Stimulated activated CD4-positive, alpha-beta T cell treated with anti-CD3 and anti-CD28 coated beads, Interleukin-12 subunit alpha, Interleukin-12 subunit beta, amount 100 ng/mL, for 4 hours (primary cell): ENCODE measurements at places on chromosomes 16 and 17.

- no peak for DNase-seq
Measured at GRCh38 chr17:17661834-17662385, 19.3 kb upstream of the RAI1 start.

DNA sequence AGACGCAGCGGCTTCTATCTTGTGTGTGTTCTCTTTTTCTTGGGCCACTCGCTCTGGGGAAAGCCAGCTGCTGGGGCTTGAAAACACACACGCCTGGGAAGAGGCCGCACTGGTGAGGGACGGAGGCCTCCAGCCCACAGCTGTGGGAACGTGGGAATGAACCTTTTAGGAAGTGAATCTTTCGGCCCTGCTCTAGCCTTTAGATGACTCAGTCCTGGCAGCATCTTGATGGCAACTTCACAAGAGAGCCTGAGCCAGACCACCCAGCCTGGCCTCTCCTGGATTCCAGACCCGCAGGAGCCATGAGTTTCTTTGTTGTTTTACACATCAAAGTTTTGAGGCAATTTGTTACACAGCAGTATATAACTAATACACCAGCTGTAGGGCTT, 2.2 kb upstream of the PDPK1 start:
- DNase-seq: no peak

GRCh38 chr17:5862395-5862794, 207.8 kb upstream of the WSCD1 start:
- DNase-seq: no peak

GRCh38 chr17:47695429-47696376, 1.7 kb downstream of the TBKBP1 start:
- DNase-seq: no peak

GRCh38 chr17:5247621-5248020, 13.0 kb upstream of the SCIMP start:
- no peak for DNase-seq

DNA sequence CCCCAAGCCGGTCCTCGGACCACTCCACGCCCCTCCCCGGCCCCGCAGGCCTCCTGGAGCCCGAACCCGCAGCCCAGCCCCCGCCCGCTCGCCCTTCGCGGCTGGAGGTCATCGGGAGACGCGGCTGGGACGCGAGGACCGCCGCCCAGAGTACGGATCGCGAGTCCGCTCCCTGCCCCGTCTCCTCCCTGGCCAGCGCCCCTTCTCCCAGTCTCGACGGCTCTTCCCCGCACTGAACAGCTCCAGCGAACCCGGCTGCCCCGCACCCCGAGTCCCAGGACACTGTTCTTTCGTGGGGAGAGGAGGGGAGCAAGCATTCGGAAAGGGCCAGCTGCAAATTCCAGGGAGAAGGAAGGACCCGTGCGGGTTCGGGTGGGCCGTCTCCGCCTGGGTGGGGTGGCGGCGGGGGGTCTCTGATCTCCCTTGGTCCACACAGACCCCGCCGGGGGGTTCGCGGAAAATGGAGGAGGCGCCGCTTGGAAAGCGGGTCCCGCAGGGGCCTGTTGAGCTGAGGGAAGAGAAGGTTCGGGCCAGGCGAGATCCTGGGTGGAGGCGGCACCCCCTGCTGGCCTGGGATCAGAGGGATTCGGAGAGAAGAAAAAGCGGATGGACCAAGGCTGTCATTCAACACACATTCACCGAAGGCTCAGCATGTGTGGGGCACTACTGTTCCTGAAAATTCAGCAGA, 632 bp upstream of the RTN4RL1 start:
- DNase-seq: no peak

GRCh38 chr17:42405076-42405475, 16.8 kb upstream of the STAT3 start:
- DNase-seq: no peak

- no peak for DNase-seq
Measured at GRCh38 chr17:1362964-1363363, 37.1 kb downstream of the YWHAE start.

DNA sequence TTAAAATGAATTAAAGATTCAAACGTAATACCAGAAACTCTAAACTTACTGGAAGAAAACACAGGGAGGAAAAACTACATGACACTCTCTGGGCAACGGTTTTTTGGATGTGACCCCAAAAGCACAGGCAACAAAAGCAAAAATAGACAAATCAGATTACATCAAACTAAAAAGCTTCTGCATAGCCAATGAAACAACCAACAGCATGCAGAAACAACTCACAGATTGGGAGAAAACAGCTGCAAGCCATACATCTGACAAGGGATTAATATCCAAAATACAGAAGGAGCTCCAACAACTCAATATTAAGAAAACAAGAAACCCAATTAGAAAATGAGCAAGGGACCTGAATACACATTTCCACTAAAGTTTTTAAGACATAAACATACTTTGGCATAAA, 69.2 kb upstream of the ALOX12 start:
- no peak for DNase-seq

DNA sequence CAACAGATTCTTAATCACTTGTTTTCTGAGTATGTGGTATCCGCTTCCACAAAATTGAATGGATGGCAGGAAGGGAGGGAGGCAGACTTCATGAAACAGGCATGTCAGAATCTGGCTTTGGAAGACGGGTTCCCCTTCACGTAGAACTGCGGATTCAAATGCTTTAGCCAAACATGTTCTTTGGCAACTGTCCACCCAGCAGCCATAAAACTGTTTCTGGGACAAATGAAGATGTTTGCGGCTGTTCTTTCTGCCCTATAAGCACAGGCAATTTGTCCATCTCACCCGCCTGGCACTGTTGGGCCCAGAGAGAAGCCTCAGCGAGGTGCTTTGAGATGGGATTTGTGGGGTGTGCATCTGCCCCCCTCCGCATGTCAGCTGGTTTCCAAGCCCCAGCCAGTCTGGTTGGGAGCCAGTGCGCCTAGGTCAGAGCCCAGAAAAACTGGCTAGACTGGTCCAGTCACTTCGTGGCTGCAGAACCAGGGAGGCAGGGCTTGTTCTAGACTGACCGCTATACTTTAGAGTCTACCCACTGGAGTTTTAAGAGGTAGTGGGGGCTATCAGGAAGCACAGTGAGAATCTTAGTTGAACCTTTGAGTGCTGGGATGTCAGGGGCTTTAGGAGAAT, 6.3 kb downstream of the CRHR1 start:
- DNase-seq: no peak

- DNase-seq: no peak
Measured at GRCh38 chr17:31211352-31212012, 85.6 kb downstream of the OMG start.

GRCh38 chr16:2473999-2474876, 689 bp upstream of the TBC1D24 start:
- peak; percentile 54 for DNase-seq

DNA sequence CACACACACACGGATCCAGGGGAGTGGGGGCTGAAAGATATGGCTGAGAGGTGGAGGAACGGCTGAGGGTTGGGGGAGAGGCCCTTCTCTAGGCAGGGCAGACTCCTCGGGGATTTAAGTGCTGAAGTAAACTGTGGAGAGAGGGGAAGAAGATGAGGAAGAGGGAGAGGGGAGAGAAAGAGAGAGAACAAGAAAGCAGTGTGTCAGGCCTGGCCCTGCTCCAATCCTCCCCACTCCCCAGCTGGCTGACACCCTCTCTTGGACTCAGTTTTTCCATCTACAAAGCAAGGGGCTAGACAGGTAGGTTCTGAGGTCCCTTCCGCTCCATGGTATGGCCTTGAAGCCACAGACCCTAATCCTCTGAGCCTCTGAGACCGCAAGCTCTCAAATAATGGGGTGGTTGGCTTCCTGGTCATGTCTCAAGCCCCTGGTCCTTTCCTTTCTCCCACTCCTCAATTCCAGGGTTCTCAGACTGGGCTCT, 2.0 kb downstream of the VAMP2 start:
- no peak for DNase-seq

DNA sequence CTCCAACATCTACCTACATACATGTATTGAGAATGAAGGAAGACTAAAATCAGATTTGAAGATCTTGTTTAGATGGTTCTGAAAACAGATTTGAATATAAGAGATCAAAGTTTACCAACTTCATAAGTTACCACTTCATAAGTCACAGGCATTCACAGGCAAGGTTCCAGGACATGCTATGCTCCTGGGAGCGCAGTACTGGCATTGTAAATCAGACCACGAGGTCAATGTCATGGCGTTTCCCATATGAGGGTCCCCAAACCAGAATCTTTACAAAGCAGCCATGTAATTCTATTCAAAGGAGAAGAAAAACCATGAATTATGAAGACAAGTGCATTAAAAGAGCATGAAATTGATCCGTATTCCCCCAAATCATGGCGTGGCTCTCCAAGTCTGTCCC, 3.0 kb downstream of the CDH11 start:
- no peak for DNase-seq

GRCh38 chr16:53680756-53681155, 22.9 kb downstream of the RPGRIP1L start:
- no peak for DNase-seq

- no peak for DNase-seq
Measured at GRCh38 chr16:79317521-79317920, 283.0 kb downstream of the MAF start.

DNA sequence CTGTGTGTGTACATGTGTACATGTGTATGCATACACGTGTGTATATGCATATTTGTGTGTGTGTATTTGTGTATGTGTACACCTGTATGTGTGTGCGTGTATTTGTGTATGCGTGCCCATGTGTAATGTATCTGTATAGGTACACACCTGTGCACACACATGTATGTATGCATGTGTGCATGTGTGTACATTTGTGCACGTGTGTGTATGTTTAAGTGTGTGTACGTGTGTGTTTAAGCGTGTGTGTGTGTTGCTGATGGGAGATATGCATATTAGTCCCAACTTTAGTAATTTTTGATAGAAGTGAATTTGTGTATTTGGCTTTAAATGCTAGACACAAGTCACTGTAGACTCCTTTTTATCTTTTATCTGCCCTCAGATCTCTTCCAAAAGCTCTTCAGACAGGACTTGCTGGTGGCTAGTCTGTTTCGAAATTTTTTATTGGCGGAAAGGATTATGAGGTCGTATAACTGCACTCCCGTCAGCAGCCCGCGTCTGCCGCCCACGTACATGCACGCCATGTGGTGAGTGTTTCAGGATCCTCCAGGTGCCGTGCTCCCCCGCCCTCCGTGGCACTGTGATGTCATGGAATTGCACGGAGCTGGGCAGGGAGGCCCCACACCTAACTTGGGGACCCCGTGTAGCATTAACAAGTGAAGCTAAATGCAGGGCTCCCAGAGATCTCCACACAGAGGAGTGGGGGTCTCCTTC, 168.8 kb upstream of the CHMP6 start:
- no peak for DNase-seq

DNA sequence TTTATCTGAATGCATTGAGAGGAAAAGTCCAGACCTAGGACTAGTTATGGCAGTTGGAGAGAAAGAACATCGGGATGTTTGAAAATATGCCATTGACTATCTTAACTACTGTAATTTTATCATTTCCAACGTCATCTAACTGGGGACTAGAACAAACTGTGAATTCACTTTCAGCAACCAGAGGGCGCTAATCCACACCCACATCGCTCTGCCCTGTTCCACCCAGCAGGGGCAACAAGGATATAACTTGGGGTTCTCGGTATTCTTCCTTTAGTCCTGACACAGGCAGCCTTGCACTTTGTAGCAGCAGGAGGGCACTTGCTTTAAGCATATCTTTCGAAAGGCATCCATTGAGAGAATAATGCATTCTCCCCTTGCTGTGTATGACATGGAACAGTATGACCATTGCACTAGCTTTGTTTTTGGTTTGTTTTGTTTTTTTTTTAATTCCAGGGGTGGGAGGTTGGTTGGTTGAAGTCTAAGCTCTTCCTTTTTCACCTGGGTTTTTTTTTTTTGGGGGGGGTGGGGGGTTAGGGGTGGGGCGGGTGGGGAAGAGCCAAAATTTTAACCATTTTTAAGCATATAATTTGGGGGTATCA, 31.5 kb downstream of the SIAH1 start:
- peak; percentile 36 for DNase-seq

GRCh38 chr16:9033125-9033830, 58.2 kb upstream of the HAPSTR1 start:
- DNase-seq: no peak

DNA sequence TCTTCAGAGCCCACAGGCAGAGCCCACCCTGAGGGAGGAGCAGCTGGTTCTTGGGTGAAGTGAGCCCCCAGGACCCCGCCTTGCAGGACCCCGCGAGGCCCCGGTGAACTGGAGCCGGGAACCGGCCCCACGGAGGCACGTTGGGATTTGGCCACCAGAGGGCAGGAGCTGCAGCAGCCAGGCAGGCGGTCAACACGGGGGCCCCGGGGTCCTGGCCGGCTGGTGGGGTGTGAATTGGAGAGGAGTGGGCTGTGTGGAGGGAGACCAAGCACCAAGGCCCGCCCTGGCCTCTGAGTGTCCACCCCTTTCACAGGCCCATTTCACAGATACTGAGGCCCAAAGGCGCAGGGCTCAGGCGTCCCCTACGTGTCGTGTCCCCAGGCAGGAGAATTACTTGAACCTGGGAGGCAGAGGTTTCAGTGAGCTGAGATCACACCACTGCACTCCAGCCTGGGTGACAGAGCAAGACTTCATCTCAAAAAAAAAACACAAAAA, 2.2 kb downstream of the DPEP1 start:
- DNase-seq: no peak
